Activated naive CD4-positive, alpha-beta T cell treated with anti-CD3 and anti-CD28 coated beads for 36 hours (primary cell): ENCODE measurements at places on chromosomes 6 and 20.

DNA sequence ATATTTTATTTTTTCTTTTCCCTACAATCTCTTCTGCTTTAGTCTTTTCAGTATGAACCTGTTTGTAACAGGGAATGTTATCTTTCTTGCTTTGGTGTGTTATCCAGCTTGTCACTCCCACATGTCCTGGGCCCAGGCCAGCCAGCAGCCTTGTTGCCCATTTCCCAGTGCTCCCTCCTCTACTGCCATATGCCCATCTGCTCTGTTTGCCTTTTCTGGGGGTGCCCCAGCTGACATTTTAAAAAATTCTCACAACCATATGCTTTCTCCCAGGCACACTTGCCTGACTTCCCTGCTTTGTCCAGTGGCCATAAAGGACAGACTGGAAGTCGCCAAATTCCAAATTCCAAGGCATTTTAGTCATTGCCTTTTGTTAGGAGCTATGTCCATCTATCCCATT is 23.6 kb upstream of the LMBRD1 start:
- DNase-seq: no peak
- H3K27me3 ChIP-seq: no peaks in the 10 kb centered on the region
- no peaks in the 10 kb centered on the region for H3K36me3 ChIP-seq
- H3K27ac ChIP-seq: no peak overlapping the region
- peaks cover 13% of the 10 kb centered on the region for H3K4me1 ChIP-seq

DNA sequence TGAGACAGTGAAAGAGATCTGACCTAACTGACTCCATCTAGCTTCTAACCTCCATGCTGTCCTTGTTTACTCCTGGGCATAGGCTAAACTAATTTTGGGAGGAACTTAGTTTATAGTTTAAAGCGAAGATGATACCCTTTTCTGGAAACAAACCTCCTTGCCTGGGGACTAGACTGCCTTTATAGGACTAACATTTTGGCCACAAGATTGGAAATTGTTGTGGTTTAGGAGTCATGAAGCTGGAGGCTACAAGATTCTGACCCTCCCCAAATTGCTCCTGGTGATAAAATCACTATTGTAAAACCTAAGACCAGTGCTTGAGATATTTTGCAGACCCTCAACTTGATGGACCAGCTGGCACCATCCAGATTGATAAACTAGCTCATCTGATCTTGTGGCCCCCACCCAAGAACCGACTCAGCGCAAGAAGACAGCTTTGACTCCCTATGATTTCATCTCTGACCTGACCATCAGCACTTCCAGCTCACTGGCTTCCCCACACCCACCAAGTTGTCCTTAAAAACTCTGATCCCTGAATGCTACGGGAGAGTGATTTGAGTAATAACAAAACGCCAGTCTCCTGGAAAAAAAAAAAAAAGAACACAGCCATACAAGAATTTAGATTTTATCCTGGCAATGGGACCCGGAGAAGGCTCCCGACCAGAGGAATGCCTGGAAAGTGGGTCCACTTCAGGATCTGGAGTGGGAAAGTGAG is 63.0 kb downstream of the ABHD12 start:
- H3K4me3 ChIP-seq: no peak overlapping the region
- peaks cover 8% of the 10 kb centered on the region for H3K36me3 ChIP-seq
- no peak overlapping the region for H3K27ac ChIP-seq
- H3K27me3 ChIP-seq: no peaks in the 10 kb centered on the region
- DNase-seq: no peak
- H3K4me1 ChIP-seq: peaks cover 21% of the 10 kb centered on the region

- H3K27ac ChIP-seq: no peak overlapping the region
- H3K4me1 ChIP-seq: peaks cover 40% of the 10 kb centered on the region
- no peaks in the 10 kb centered on the region for H3K36me3 ChIP-seq
- H3K4me3 ChIP-seq: no peak overlapping the region
Observed at GRCh38 chr6:33857093-33857931, 53.5 kb upstream of the MLN start.

DNA sequence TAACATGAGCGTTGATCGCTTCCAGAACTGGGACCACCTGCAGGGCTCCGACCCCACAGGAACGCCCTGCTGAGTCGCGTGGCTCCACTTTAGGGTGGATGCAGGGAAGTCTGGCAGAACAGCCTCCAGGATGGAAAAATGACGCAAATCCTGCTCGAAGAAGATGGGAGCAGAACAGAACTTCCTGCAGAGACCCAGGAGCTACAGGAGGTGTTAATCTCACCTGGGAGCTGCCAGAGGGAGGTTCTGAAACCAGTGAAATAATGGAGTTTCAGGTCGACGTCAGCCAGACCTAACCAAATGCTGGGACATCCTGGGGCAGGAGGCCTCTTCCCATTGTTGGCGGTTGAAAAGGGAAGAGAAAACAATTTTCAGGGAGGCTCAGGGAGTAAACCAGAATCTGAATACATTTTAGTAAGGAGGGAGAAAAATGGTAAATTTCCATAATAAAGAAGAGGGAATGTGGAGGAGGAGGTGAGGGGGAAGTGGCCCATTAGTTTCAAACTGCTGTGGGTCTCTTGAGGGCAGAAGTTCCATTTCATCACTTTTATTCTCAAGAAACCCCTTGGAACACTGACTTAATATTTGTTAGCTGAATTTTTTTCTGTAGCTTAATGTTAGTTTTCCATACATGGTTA is 558.4 kb upstream of the CDH4 start:
- no peak overlapping the region for H3K4me3 ChIP-seq
- no peaks in the 10 kb centered on the region for H3K36me3 ChIP-seq
- no peaks in the 10 kb centered on the region for H3K4me1 ChIP-seq

DNA sequence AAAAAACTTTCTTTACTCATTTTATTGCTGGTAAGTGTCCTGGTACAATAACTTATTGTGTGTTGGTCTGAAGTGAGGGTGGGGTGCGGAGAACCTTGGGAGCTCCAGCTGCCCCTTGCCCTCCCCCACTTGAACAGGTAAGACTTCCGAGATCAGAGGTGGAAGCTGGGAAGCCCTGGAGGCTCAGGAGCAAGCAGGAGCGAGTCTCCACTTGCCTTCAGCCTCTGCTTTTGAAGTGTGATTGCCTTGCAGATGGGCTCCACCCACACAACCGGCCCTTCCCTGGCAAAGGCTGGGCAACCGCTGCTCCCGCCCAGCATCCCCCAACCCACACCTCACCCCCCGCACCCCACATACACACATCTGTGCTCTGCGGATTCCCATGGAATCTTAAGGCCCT is 179.6 kb downstream of the TFAP2C start:
- DNase-seq: no peak
- H3K4me3 ChIP-seq: no peak overlapping the region
- no peak overlapping the region for H3K27ac ChIP-seq
- H3K27me3 ChIP-seq: peaks cover 14% of the 10 kb centered on the region
- no peaks in the 10 kb centered on the region for H3K36me3 ChIP-seq
- H3K4me1 ChIP-seq: no peaks in the 10 kb centered on the region

DNA sequence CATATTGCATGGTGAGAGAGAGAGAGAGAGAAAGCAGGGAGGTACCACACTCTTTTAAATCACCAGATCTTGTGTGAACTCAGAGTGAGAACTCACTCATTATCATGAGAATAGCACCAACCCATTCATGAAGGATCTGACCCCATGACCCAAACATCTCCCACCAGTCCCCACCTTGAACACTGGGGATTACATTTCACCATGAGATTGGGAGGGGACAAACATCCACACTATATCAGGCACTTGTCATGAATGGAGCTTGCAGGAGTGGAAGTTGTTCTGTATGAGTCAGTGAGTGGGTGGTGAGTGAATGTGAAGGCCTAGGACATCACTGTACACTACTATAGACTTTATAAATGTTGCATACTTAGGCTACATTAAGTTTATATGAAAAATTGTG is 47.7 kb upstream of the RNF182 start:
- no peak for DNase-seq
- H3K27me3 ChIP-seq: peaks cover 4% of the 10 kb centered on the region
- no peaks in the 10 kb centered on the region for H3K36me3 ChIP-seq
- H3K27ac ChIP-seq: no peak overlapping the region

GRCh38 chr6:108710551-108710950 is 137.7 kb upstream of the ARMC2 start:
- H3K36me3 ChIP-seq: no peaks in the 10 kb centered on the region
- H3K4me1 ChIP-seq: peaks cover 22% of the 10 kb centered on the region
- H3K27me3 ChIP-seq: no peaks in the 10 kb centered on the region

DNA sequence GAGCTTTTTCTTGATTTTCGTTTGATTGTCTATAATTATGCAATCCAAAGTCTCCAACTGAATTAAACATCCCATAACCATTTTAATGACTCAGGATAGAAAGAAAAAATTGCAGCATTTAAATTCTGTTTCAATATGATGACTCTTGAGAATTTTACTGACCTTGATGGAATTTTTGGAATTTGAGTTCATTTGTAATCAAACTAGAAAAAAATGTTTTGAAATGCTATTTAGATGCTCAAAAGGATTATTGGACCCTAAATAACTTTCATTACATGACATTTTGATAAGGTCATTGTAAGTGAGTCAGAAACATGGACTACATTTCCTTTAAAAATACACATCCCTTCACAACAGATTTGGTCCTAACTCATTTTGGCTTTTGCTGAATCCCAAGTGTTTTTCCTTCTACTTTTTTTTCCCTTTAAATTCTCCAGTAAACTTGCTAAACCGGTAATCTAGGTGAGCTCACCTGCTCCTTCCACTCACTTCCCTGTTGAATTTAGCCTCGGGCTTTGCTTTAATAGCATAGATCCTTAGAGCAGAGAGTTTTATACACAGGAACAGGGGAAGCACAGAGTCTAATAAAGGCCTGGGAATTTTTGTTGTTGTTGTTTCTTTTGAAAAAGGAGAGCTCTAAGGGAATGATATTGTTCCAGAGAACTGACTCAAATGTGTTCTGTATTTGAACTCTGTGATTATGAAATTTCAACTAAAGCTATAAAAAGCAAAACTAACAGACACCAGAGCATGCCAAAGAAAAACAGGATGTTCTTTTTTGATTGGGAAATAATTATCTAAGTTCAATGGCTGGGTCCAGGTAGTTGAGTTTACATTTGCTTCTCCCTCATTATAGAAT is 1088.2 kb upstream of the CITED2 start:
- H3K27ac ChIP-seq: no peak overlapping the region
- H3K27me3 ChIP-seq: peaks cover 15% of the 10 kb centered on the region
- H3K4me1 ChIP-seq: no peaks in the 10 kb centered on the region
- no peaks in the 10 kb centered on the region for H3K36me3 ChIP-seq
- DNase-seq: no peak

- no peak overlapping the region for H3K27ac ChIP-seq
- H3K4me3 ChIP-seq: no peak overlapping the region
- H3K36me3 ChIP-seq: no peaks in the 10 kb centered on the region
- peaks cover 15% of the 10 kb centered on the region for H3K27me3 ChIP-seq
- no peaks in the 10 kb centered on the region for H3K4me1 ChIP-seq
- DNase-seq: no peak
Observed at GRCh38 chr6:100479179-100480035, 14.7 kb upstream of the SIM1 start.

- peaks cover 5% of the 10 kb centered on the region for H3K4me1 ChIP-seq
- H3K36me3 ChIP-seq: no peaks in the 10 kb centered on the region
- H3K27ac ChIP-seq: no peak overlapping the region
- no peak overlapping the region for H3K4me3 ChIP-seq
- no peak for DNase-seq
- peaks cover 73% of the 10 kb centered on the region for H3K27me3 ChIP-seq
Observed at GRCh38 chr6:28683945-28684538, 158.4 kb downstream of the GPX5 start.

DNA sequence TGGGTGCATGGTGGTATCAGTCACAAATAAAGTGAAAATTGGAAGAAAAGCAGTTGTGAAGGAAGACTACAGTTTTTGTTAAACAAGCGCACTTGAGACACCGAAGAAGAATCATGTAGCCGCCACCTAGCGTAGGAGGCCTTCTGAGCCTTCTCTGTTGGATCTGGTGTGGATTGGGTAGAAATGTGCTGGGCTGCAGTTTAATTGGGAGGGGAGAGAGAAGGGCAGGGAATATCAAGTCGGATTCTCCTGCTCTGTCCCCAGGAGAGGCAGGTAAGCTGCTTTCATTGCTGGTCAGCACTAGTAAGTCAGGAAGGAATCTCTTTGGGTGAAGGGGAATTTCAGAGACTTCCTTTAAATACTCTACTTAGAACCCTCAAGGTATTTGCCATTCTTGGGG is 1.2 kb upstream of the FABP7 start:
- DNase-seq: no peak
- H3K27me3 ChIP-seq: peaks cover 17% of the 10 kb centered on the region
- H3K4me1 ChIP-seq: no peaks in the 10 kb centered on the region
- no peak overlapping the region for H3K4me3 ChIP-seq
- no peaks in the 10 kb centered on the region for H3K36me3 ChIP-seq

GRCh38 chr20:7540018-7540417 is 400.2 kb downstream of the HAO1 start:
- no peaks in the 10 kb centered on the region for H3K36me3 ChIP-seq
- H3K27ac ChIP-seq: no peak overlapping the region
- no peak for DNase-seq
- no peaks in the 10 kb centered on the region for H3K27me3 ChIP-seq
- no peaks in the 10 kb centered on the region for H3K4me1 ChIP-seq

DNA sequence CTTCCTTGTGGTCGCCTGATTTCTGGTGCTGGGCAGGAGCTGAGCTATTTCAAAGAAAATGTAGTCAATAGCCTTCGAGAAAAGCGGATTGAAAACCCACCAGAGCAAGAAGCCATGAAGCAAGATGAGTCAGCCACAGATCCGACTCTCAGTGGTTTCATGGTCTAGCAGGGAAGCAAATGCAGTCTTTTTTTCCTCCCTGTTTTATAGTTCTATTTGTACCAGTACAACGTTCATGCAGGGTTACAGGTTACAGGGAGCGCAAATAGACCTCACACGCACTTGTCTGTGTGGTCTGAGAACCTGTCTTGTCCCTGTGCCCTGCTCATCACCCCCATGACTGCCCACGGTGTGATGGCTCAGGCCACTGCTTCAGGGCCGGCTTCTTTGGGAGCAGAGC is 309.8 kb upstream of the SUPT3H start:
- no peaks in the 10 kb centered on the region for H3K4me1 ChIP-seq
- H3K4me3 ChIP-seq: no peak overlapping the region
- no peaks in the 10 kb centered on the region for H3K36me3 ChIP-seq

- no peaks in the 10 kb centered on the region for H3K4me1 ChIP-seq
- no peak for DNase-seq
- no peaks in the 10 kb centered on the region for H3K27me3 ChIP-seq
- no peak overlapping the region for H3K27ac ChIP-seq
Observed at GRCh38 chr20:24146231-24146634, 157.7 kb upstream of the GGTLC1 start.

- H3K36me3 ChIP-seq: peaks cover 8% of the 10 kb centered on the region
- no peaks in the 10 kb centered on the region for H3K27me3 ChIP-seq
- H3K4me1 ChIP-seq: peaks cover 4% of the 10 kb centered on the region
- no peak overlapping the region for H3K4me3 ChIP-seq
- DNase-seq: no peak
- no peak overlapping the region for H3K27ac ChIP-seq
Observed at GRCh38 chr6:5490501-5491069, 229.3 kb downstream of the FARS2 start.

GRCh38 chr6:154345811-154346210 is 10.8 kb downstream of the IPCEF1 start:
- no peak overlapping the region for H3K27ac ChIP-seq
- DNase-seq: no peak
- peaks cover 3% of the 10 kb centered on the region for H3K27me3 ChIP-seq
- no peaks in the 10 kb centered on the region for H3K36me3 ChIP-seq

DNA sequence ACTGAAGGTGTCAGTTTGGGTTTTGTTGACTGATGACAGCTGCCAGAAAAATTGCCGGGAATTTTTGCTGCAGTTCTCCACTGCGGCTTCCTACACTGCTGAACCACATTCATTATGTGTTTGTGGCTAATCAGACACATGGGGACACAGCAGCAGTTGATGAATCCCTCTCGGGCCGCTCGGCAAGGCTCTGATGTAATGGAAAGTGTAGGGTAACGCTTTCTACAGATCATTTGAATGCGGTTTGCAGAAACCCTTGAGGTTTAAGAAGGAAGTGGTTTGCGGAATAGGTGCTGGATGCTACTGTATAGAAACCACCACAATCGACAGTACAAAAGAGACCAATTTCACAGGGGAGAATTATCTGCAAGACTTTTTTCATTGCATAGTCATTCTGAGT is 138.7 kb upstream of the SASH1 start:
- H3K4me1 ChIP-seq: peaks cover 50% of the 10 kb centered on the region
- no peaks in the 10 kb centered on the region for H3K36me3 ChIP-seq
- peak overlapping the region; percentile 48 for H3K4me3 ChIP-seq
- peaks cover 72% of the 10 kb centered on the region for H3K27me3 ChIP-seq
